ENCODE measurements at places on chromosomes 2 and 18. TPM values are rescaled to one million over a fixed set of nuclear protein-coding genes. Genes with fewer than 3 reads are reported as not detected.

The GCC2 gene
- 33.6 TPM for total RNA-seq

The KHK gene
- 6.3 TPM for total RNA-seq

The RTKN gene
- 8.7 TPM for total RNA-seq

DNA sequence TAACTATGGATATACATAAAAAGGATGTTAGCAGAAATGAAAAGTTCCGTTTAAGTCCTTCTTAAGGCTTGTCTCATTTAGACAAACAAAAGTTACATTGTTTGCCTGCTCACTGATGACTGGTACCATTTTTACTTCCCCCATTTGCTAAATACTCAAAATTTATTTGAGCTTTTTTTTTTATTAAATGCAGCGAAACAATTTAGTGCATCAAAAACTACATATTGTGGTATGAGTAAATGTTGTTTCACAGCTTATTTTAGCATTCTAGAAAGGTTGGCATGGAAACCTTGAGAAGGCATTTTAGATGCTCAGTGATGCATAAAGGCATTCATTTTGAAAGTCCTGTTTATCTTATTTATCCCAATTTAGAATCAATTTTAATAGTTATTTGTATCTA lies 100.0 kb downstream of the MAP2 start:
- DNase-seq, result no peak
- no peak overlapping the region for H3K4me3 ChIP-seq
- no peak overlapping the region for H3K27ac ChIP-seq

- no peaks in the 10 kb centered on the region for H3K27me3 ChIP-seq
- H3K4me1 ChIP-seq, result no peaks in the 10 kb centered on the region
- H3K4me3 ChIP-seq, result no peak overlapping the region
- no peak overlapping the region for H3K27ac ChIP-seq
- DNase-seq, result no peak
- H3K36me3 ChIP-seq, result no peaks in the 10 kb centered on the region
Measured at GRCh38 chr2:113136828-113137775, 9.7 kb downstream of the IL1RN start.

All from esophagus muscularis mucosa (tissue), 4 donors.